ENCODE measurements at places on chromosomes 6 and 20.

GRCh38 chr20:53894707-53895384 is 175.5 kb downstream of the BCAS1 start:
- no peak for DNase-seq

GRCh38 chr6:2125158-2125557 is 120.2 kb downstream of the GMDS start:
- DNase-seq: no peak

DNA sequence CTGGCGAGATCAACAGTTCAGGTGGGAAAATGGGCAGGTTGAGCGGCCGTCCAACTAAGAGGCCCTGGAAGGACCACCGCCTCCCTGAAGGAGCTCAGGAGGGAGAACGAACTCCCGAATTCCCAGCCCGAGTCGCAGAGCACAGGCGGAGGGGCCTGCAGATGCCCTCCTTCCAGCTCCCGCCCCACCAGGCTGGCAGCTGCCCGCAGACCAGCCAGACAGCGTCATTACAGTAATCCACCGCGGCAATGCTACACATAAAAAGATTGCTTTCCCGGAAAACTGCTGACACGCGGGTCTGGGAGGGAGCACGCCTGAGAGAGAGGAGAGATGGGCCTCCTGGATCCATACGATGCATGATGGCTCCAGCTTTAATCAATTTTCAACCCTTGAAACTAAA is 30.5 kb upstream of the SLCO4A1 start:
- no peak for DNase-seq

DNA sequence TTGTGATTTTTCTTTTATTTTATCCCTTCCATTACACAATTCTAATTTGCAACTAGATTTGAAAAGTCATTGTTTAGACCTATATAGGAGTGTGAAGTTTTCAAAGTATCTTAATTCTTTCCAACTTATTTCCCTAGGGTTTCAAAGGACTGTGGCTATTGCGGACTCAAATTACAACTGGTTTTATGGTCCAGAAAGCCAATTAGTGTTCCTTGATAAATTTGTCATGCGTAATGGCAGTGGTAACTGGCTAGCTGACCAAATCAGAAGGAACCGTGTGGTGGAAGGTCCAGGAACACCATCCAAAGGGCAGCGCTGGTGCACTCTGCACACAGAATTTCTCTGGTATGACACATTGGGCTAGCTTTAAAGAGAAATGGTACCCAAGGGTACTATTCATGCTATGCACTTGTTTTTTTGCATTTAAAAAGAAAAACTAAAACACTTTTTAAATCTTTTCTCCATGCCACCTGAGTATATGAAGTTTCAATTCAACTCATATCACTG is 27.9 kb upstream of the CALHM6 start:
- DNase-seq: no peak

DNA sequence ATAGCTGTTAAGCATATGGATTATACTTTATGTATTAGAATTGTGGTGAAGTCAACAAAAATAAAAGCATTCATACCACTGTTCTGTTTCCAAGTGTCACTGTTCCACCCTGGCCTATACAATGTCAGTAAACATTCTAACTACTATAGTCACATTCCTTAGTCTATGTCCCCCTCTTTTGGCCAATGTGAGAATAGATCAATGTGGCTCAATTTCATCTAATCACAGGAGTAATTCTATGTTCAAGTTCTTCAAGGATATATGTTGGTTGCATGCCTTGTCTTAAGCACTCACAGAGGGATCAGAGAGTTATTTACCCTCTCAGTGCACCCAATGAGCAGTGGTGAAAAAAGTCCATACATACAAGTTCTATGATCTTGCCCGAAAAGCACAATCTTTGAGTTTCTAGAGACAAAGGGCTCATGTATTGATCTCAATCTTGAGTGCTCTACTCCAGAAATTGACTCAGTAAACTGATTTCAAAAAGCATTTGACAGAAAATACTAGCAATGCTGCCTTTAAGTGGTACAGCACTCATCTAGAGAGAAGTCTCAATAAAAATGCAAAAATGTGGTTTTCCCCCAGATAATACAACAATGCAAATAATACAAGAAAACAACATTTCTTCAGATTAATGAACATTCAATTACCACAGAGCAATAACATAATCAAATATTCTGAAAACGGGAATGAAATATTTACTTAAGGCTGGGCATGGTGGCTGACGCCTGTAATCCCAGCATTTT is 16.5 kb downstream of the SMLR1 start:
- no peak for DNase-seq

Measured in NCI-H2171 (cell line).